ENCODE measurements at places on chromosomes 3 and 15. TPM values are rescaled to one million over a fixed set of nuclear protein-coding genes. Genes with fewer than 3 reads are reported as not detected.

Gene CD200R1
- total RNA-seq: 0.62 TPM

Gene STRA6
- total RNA-seq: 2.3 TPM

Gene TLNRD1
- total RNA-seq: 8.6 TPM

Gene AMT
- total RNA-seq: 0.62 TPM

Gene PPARG
- 0.94 TPM for total RNA-seq

Gene SCN5A
- 0.16 TPM for total RNA-seq

DNA sequence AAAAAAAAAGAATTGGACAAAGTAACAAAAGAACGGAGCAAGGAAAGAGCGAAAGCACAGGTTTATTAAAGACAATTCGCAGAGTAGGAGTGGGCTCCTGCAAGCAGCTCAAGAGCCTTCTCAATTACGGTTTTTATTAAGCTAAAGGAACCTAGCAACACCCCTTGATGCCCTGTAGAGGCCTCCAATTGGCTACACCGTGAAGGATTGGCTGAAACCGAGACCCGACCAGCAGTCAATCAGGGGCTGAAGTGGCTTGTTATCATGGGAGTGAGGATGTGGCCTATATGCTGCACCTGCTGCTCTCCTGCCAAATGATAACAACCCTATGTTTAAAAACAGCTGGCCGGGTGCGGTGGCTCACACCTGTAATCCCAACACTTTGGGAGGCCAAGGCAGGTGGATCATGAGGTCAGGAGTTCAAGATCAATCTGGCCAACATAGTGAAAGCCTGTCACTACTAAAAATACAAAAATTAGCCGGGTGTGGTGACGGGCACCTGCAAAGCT is 20.4 kb upstream of the AP3B2 start:
- no peak for DNase-seq

GRCh38 chr3:129888771-129889170 is 4.7 kb downstream of the TMCC1 start:
- no peak for DNase-seq

GRCh38 chr3:106305127-106305526 is 436.3 kb upstream of the CBLB start:
- no peak for DNase-seq

DNA sequence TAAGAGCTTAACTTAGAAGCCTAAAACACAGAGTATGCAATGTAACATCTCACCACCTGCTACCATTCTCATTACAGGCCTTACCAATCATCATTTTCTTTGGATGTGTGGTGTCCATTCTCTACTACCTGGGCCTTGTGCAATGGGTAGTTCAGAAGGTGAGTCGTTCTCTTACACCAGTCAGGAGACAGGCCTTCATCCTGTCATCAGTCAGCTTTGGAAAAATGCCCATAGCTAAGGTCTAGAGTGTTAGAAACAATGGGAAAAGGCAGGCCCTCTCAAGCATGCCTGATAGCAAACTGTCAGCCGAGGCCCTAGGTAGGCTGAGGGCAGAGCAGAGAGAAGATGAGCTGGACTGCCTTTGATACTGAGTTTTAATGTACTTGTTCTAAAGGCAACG is 13.5 kb downstream of the SLC28A2 start:
- no peak for DNase-seq

DNA sequence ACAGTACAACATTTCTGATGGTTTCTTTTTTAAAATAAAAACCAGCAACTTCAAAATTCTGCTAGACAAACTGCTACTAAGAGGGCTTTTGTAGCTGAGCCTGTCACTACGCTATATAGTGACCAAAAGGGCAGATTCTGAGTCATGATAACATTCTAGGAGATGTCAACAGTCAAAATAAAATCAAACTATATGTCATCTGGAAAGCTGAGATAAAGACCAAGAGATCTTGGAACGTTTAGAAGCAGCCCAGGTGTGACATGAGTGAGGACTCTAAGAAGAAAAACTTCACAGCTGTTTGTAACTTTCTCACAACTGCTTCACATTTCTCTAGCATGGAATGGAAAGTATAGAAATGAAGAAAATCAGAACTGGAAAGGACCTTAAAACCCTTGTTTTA is 84.6 kb downstream of the FILIP1L start:
- DNase-seq: no peak

DNA sequence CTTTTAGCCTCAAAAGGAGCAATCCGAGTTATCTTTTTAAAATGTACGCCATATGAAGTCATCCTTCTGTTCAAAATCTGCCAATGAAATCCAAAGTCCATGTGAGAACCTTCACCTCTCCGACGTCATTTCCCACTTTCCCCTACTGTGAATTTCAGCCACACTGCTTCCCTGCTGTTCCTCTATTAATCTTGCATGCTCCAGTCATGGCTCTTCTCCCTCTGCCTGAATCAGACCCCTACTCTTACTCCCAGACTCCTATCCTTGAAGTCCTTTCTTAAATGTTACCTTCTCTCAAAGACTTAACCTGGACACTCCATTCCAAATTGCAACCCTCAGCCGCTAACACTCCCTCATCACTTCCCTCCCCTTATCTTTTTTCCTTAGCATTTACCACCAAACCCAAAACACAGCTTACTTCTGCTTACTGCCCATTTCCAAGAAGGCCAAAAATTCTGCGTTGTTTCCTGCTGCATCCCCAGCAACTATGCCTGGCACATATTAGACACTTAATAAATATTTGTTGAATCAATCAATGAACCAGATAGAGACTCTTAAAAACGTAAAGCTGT is 1.2 kb downstream of the NKIRAS1 start:
- DNase-seq: no peak

GRCh38 chr3:45954306-45954705 is 11.0 kb downstream of the CXCR6 start:
- DNase-seq: no peak

GRCh38 chr3:107562969-107563529 is 40.3 kb downstream of the BBX start:
- DNase-seq: no peak

DNA sequence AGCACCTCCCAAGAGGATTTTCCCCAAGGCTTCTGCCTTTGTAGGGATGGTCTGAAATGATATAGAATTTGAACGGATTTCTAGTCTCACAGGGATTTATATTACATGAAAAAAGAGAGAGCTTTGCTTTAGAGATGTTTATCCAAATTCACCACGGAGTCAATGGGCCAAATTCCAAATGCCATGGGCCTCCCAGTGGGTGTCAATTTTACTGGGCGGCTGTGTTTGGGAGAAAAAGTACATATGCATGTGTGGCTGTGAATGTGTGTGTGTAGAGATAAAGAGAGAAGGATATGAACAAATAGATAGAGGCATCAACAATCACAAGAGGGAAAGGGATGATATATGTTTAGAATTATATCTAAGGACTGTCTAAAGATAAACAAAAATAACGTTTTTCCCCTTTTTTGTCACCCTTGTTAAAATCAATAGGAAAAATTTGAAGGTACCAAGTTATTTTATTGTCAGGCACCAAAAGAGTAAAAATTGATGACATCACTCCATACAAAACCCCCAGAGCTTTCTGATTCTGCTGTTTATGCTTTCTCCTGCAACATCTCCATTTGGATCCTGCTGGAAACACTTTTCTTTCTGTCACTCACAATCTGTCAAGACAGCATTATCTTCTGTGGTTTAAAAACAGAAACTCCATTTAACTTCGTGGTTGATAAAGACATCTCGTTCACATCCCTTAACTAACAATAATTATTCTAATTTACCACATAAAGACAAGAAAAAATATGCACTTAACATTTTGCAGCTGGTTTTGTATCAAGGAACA is 160.7 kb downstream of the FHIT start:
- DNase-seq: no peak

DNA sequence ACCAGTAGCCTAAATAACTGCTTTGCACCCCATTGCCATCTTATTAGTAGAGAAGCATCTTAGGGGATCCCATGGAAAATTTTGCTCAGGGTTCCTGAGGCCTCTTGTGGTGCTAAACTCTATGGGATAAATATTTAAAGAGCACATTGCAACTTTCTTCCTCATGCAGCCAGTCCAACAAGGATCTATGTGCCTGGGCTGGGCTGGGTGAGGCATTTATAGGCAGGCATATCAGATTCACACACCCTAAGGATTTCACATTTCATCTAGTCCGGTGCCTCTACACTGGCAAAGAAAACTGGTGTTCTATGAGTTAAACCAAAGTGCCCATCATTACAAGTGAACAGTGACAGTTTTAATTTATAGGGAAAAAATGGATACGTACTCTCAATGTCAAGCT is 512.3 kb downstream of the EDEM1 start:
- DNase-seq: no peak

GRCh38 chr3:23189187-23189586 is 13.9 kb upstream of the UBE2E2 start:
- DNase-seq: no peak

- DNase-seq: no peak
Observed at GRCh38 chr3:66625505-66626216, 124.8 kb upstream of the LRIG1 start.

DNA sequence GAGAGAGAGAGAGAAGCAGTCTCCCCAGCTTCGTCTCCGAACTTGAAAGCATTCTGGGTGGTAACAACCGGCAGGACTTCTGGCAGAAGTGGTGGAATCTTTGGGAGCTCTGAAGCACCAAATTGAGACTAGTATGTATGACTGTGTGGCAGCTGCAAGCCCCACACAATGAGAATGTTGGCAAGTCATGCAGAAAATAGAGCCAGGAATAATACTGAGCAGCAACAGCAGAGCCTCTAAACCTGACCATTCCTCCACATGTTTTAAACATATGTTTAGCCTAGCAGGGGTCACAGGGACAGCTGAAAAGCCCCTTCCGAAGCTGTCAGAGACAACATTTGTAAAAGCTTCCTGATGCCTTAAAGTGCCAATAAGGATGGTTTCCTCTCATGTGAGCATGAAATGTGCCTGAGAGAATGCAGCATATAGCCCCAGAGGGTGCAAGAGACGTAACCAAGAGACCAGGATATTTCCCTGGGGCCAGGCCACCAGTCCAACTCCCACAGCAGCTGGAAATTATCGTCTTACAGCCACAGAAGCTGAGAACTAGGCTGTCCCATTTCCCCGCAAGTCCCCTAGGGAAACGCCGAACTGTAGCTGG is 178.6 kb upstream of the CCDC54 start:
- DNase-seq: peak; percentile 36

DNA sequence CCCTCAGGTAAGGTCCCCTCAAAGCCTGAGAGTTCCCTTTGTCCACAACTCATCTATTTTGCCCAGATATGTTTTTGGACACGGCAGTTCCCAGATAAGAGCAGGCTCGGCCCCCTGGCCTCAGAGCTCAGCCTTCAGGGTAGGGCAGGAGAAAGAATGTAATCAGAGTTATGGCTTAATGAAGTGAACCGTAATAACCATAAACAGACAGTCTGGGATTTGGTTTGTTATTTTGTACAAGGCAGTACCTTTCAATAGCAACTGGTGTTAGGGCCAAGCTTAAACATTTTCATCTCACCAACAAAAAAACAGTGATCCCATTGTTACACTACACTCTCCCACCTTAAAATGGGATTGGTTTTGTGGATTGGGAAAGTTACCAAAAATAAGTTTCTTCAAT is 12.2 kb upstream of the ALDH1A3 start:
- DNase-seq: no peak

- DNase-seq: no peak
Observed at GRCh38 chr15:47737477-47737876, 20.2 kb downstream of the SEMA6D start.

- DNase-seq: no peak
Observed at GRCh38 chr3:164498917-164499316, 579.4 kb downstream of the SI start.

DNA sequence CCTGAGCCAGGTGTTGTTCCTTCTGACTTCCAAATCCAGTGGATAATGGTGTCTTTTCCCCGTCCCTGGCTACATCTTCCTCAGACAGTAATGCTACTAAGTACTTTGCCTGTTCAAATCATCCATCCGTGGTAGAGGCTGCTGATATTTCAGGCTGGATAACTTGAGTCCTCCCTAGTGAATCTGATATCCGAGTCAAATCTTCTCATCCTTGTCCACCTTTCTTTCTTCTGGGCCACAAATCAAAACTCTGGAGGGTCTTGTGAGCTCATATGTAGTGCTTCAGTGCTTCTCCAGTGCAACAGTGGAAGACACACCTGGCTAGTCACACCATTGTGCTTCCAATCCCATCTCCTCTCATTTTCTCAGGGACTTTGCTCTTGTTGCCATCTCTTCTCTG is 11.2 kb downstream of the SH3GL3 start:
- no peak for DNase-seq

Measured in occipital lobe (tissue), 3 donors.